Memory B cell (primary cell): ENCODE measurements at places on chromosomes 7 and 10.
A peak's percentile ranks its signal among the peaks of the same experiment; 100 is the strongest.

- no peaks in the 10 kb centered on the region for H3K27me3 ChIP-seq
- peaks cover 5% of the 10 kb centered on the region for H3K36me3 ChIP-seq
- H3K4me3 ChIP-seq = no peak overlapping the region
- no peak for DNase-seq
- no peaks in the 10 kb centered on the region for H3K4me1 ChIP-seq
- no peak overlapping the region for H3K27ac ChIP-seq
Observed at GRCh38 chr7:92613720-92614119, 23.5 kb upstream of the FAM133B start.

GRCh38 chr7:102220960-102221800 is 65.5 kb upstream of the SH2B2 start:
- H3K36me3 ChIP-seq = peaks cover 6% of the 10 kb centered on the region
- H3K27me3 ChIP-seq = no peaks in the 10 kb centered on the region
- no peak for DNase-seq
- peaks cover 5% of the 10 kb centered on the region for H3K4me1 ChIP-seq
- no peak overlapping the region for H3K27ac ChIP-seq
- no peak overlapping the region for H3K4me3 ChIP-seq

DNA sequence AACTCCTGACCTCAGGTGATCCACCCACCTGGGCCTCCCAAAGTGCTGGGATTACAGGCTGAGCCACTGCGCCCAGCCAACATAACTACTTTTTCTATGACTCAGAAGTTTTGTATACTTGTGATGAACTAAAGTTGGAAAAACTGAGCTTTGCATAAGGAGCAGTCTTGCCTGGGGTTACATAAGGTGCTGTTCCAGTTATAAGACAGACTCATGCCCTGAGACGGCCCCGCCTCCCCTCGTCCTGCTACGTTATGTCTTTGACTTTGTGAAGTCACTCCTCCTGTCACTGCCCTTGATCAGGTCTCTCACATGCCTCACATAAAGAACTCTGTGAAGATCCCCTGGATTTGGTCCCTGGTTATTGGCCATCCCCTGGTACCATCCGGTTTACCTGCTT is 40.4 kb upstream of the OPN4 start:
- no peak for DNase-seq
- no peak overlapping the region for H3K4me3 ChIP-seq
- peaks cover 8% of the 10 kb centered on the region for H3K27me3 ChIP-seq
- H3K27ac ChIP-seq = no peak overlapping the region
- no peaks in the 10 kb centered on the region for H3K4me1 ChIP-seq
- no peaks in the 10 kb centered on the region for H3K36me3 ChIP-seq

DNA sequence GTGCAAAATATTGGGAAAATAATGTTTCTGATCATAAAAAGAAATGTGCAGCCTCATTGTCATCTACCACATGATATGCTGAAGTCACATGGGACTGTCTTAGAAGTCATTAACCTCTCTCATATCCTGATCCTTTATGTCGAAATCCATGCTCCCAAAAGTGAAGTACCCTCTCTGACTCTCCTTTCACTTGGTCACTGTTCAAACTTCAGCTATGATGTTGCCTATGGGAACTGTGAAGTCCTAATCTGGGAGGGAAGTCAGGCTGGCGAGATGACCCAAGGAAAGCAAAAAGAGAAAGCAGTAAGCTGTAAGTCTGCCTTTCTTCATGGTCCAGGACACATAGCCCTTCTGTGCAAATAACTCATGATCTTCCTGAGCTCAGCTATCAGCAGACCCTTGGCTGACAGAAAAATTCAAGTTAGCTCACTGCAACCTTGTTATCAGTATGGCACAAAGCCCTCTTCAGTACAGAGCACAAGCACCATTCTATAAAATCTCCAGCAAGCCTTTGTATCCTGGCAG is 29.5 kb downstream of the WASL start:
- no peak overlapping the region for H3K27ac ChIP-seq
- peaks cover 30% of the 10 kb centered on the region for H3K4me1 ChIP-seq
- no peaks in the 10 kb centered on the region for H3K27me3 ChIP-seq
- no peak overlapping the region for H3K4me3 ChIP-seq

DNA sequence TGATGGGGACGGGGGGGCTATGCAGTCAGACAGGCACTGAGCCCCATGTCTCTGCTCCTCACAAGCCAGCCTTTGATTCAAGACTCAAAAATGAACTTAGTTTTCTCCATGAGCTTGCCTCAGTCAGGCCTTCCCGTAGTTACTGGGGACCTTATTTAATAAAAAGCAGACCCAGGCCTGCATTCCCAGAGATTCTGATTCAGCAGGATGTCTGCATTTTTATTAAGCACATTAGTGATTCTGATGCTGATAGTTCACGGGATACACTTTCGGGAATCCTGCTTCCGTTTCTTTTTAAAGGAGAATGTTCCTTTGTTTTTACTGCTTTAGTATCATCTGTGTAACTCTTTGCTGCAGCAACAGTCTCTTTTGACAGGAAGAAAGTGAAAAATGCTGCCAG is 28.3 kb upstream of the PLPP4 start:
- H3K27me3 ChIP-seq = peaks cover 15% of the 10 kb centered on the region
- H3K4me1 ChIP-seq = no peaks in the 10 kb centered on the region
- no peak overlapping the region for H3K27ac ChIP-seq
- no peak overlapping the region for H3K4me3 ChIP-seq
- no peaks in the 10 kb centered on the region for H3K36me3 ChIP-seq
- no peak for DNase-seq

DNA sequence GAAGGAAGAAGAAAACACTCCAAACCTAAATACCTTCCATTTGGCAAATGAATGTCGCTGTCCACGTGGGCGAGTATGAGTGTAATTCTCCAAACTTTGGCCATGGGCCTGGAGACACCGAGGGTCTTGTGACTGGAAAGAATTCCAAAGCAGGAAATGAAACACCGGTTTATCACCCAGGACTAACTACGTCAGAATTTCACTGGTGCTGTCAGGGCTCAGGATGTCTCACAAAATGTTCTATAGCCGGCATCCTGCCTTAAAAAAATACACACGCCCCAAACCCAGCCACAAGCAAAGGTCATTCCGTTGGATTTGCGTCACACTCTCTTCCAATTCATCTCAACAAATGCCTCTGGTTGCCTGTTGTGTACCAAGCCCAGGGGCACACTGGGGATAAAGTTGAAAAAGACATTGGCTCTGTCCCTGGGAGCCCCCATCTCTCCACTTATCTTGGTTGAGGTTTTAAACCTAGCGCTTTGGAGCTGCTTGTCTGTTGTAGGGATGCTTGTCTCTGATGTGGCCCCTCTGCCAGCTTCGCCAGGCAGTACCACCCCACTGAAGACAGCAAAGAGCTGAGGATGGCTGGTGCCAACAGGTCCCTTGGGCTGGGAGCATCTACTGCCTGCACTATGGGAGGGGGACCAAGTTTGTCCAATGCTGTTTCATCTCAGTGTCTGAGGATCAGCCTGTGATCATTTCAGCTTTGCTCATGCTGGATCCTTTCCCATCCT is 31.2 kb downstream of the GSTO2 start:
- no peak for DNase-seq
- H3K27me3 ChIP-seq = peaks cover 8% of the 10 kb centered on the region
- no peak overlapping the region for H3K4me3 ChIP-seq
- H3K27ac ChIP-seq = no peak overlapping the region
- no peaks in the 10 kb centered on the region for H3K36me3 ChIP-seq
- peaks cover 2% of the 10 kb centered on the region for H3K4me1 ChIP-seq

GRCh38 chr7:86980223-86980622 is 79.2 kb downstream of the ELAPOR2 start:
- no peak overlapping the region for H3K4me3 ChIP-seq
- no peak for DNase-seq
- H3K27me3 ChIP-seq = peaks cover 4% of the 10 kb centered on the region
- H3K27ac ChIP-seq = peak overlapping the region; percentile 0
- peaks cover 12% of the 10 kb centered on the region for H3K4me1 ChIP-seq

DNA sequence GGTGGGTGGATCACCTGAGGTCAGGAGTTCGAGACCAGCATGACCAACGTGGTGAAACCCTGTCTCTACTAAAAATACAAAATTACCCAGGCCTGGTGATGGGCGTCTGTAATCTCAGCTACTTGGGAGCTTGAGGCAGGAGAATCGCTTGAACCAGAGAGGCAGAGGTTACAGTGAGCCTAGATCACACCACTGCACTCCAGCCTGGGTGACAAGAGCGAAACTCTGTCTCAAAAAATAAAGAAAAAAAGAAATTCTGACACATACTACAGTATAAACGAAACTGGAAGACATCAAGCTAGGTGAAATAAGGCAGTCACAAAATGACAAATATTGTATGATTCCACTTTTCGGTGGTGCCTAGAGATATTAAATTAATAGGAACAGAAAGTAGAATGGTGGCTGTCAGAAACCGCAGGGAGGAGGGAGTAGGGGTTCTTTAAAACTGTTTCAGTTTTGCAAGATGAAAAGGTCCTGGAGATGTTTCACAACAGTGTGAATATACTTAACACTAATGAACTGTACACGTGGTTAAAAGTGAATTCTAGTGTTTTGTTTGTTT is 23.2 kb downstream of the PILRA start:
- H3K4me3 ChIP-seq = peak overlapping the region; percentile 77
- peak; percentile 68 for DNase-seq
- H3K36me3 ChIP-seq = no peaks in the 10 kb centered on the region
- no peaks in the 10 kb centered on the region for H3K27me3 ChIP-seq

- DNase-seq = no peak
- no peaks in the 10 kb centered on the region for H3K36me3 ChIP-seq
- no peak overlapping the region for H3K27ac ChIP-seq
- H3K27me3 ChIP-seq = peaks cover 9% of the 10 kb centered on the region
Observed at GRCh38 chr7:151891753-151892152, 14.8 kb upstream of the PRKAG2 start.

DNA sequence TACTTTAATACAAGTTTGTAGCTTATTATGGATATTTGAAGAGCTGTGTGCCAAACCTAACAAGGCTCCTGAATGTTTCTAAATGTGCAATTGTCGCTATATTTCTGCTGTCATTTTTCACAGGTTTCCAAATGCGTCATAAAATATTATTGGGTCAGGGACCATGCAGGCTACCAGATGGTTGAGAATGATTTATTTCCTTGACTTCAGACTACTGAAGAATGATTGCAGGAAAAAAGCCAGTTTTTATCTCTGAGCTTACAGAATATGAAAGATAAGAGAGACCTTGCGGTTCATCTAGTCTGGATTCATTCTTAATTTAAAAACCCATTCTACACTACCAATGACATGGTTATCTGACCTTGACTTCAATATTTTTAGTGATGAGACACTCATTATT is 55.2 kb downstream of the TSPAN12 start:
- no peak for DNase-seq
- no peak overlapping the region for H3K4me3 ChIP-seq
- H3K27ac ChIP-seq = no peak overlapping the region
- no peaks in the 10 kb centered on the region for H3K4me1 ChIP-seq
- peaks cover 3% of the 10 kb centered on the region for H3K27me3 ChIP-seq

DNA sequence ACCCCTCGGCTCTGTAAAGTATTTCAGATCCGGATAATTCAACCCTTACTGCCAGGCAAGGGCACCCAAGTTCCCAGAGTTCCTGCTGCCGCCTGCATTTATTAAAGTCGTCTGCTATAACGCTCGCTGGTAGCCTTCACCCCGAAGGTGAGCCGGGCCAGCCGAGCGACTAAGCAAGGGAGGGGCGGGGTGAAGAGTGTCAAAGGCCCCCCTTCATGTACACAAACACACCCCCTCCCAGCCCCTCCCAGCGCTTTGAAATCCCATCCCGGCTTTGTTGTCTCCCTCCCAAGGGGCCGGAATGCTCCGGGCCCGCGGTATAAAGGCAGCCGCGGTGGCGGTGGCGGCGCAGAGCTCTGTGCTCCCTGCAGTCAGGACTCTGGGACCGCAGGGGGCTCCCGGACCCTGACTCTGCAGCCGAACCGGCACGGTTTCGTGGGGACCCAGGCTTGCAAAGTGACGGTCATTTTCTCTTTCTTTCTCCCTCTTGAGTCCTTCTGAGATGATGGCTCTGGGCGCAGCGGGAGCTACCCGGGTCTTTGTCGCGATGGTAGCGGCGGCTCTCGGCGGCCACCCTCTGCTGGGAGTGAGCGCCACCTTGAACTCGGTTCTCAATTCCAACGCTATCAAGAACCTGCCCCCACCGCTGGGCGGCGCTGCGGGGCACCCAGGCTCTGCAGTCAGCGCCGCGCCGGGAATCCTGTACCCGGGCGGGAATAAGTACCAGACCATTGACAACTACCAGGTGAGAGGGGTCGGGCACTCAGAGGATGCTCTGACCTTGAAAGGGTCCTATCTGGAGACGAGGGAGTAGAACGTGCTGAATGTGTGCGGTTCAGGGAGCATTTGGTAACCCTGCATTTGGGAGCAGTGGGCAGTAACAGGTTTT is at the start of gene DKK1:
Gene DKK1, plus strand, starts transcription at position 349 of the 889 bp plus-strand sequence. Its CDS starts 154 bp downstream, at position 503.
- no peak within 1 kb of the TSS for H3K27ac ChIP-seq
- peaks cover 11% of the 10 kb centered on the region for H3K4me1 ChIP-seq
- H3K4me3 ChIP-seq = peak within 1 kb of the TSS; percentile 84

GRCh38 chr7:51022821-51023220 is 240.1 kb upstream of the GRB10 start:
- DNase-seq = no peak
- no peaks in the 10 kb centered on the region for H3K36me3 ChIP-seq
- H3K27me3 ChIP-seq = no peaks in the 10 kb centered on the region

GRCh38 chr10:14365266-14365665 is 34.5 kb upstream of the FRMD4A start:
- no peaks in the 10 kb centered on the region for H3K4me1 ChIP-seq
- no peak for DNase-seq
- no peaks in the 10 kb centered on the region for H3K36me3 ChIP-seq
- no peak overlapping the region for H3K4me3 ChIP-seq
- peaks cover 25% of the 10 kb centered on the region for H3K27me3 ChIP-seq
- H3K27ac ChIP-seq = no peak overlapping the region

GRCh38 chr10:124743191-124744101 is 732 bp downstream of the FAM53B start:
- peaks cover 32% of the 10 kb centered on the region for H3K4me1 ChIP-seq
- no peaks in the 10 kb centered on the region for H3K27me3 ChIP-seq
- peak overlapping the region; percentile 98 for H3K4me3 ChIP-seq

DNA sequence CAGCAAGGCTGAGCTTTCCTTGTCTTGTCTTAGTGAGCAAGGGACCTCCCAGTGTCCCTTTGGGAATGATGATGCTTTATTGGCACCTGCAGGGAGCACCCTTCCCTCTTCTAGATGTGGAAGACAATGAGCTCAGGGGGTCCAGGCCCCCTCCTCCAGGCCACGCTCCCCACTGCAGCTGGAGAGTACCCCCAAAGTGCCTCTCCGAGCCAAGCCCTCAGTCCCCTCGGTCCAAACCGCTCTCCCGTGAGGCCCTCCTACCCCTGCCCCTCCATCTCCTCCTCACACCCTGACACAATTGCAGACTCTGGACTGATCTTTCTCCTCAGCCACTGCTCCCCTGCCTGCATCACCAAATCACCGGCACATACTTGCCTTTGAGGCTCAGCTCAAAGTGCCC is 16.7 kb downstream of the RBP3 start:
- H3K36me3 ChIP-seq = no peaks in the 10 kb centered on the region
- peaks cover 2% of the 10 kb centered on the region for H3K4me1 ChIP-seq
- DNase-seq = no peak
- H3K27me3 ChIP-seq = peaks cover 12% of the 10 kb centered on the region
- no peak overlapping the region for H3K4me3 ChIP-seq

GRCh38 chr10:17742918-17743317 is 9.1 kb upstream of the TMEM236 start:
- DNase-seq = peak; percentile 62
- H3K4me3 ChIP-seq = no peak overlapping the region
- no peaks in the 10 kb centered on the region for H3K4me1 ChIP-seq
- H3K27ac ChIP-seq = no peak overlapping the region
- no peaks in the 10 kb centered on the region for H3K36me3 ChIP-seq
- H3K27me3 ChIP-seq = no peaks in the 10 kb centered on the region
